ENCODE measurements at places on chromosomes 3 and 15.
A peak's percentile ranks its signal among the peaks of the same experiment; 100 is the strongest.

- no peaks in the 10 kb centered on the region for H3K4me1 ChIP-seq
- DNase-seq = no peak
- no peaks in the 10 kb centered on the region for H3K36me3 ChIP-seq
- no peaks in the 10 kb centered on the region for H3K27me3 ChIP-seq
Measured at GRCh38 chr15:92705764-92706163, 50.2 kb upstream of the FAM174B start.

DNA sequence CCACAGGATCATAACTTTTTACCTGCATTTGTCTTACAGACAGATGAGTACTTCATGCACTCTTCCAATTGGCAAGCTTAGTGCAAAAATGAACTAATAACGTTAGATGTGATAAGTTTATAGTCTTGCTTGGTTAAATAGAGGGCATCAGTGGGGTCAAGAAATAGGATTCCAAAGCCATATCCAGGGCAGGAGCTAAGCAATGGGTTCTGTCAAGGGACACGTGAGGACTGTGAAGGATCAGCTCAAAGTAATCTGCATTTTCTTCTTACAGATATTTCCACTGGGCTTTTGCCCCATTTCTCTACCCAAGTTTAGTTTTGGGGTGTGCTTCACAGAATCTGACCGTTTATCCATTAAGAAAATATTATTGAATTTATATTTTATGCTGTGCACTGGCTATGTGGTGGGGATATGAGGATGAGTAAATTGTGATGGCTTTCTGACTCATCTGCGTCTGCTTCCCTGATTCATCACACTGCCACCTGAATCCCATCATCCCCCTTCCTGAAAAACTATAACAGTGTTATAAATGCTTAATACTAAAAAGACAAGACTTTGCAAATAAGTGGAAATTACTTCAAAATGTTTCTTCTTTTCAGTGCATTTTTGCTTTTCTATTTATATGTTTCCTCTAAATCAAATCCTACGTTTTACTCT, 17.5 kb downstream of the PPP2R3A start:
- H3K27me3 ChIP-seq = no peaks in the 10 kb centered on the region
- H3K4me3 ChIP-seq = no peak overlapping the region
- no peak for DNase-seq
- H3K27ac ChIP-seq = no peak overlapping the region
- no peaks in the 10 kb centered on the region for H3K4me1 ChIP-seq

DNA sequence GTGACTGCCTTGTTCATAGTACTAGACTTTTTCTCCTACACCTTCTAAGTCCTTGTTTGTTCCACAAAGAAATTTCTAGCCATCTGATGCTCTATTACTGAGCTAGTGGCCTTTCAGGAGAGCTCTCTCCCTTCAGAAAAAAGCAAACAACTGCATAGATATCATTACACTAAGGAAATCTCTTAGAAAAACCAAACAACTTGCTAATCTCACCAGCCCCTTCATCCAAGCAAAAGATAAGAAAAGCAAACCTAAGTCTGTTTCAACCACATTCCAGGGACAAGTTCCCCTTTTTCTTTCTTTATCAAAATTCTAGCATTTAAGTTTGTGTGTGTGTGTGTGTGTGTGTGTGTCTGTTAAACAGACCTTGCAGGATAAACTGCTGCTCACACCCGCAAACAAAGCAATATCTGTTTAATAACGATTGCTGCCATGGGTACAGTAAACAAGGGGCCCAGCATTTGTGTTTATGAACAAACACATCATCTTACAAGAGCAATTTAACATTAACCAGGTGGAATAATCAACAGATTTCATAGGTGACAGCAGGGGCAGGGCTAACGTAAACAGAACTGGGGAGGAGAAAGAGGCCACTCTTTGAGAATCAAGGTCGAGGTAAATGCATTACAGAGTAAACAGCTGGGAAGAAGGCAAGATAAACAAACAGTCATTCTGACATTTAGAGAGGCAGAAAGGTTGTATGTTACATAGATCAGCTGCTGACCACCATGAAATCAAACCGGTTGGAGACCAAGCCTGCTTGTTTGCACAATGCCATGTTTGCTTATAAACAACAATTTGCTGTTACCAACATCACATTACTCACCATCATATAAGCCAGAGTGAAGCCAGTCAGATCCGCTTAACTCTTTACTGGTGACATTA, 375.1 kb downstream of the FOXP1 start:
- peaks cover 12% of the 10 kb centered on the region for H3K4me1 ChIP-seq
- no peaks in the 10 kb centered on the region for H3K27me3 ChIP-seq
- H3K27ac ChIP-seq = peak overlapping the region; percentile 45

GRCh38 chr3:124137216-124137615, 145.3 kb upstream of the ROPN1 start:
- no peaks in the 10 kb centered on the region for H3K27me3 ChIP-seq
- no peaks in the 10 kb centered on the region for H3K36me3 ChIP-seq
- no peak for DNase-seq
- no peak overlapping the region for H3K27ac ChIP-seq
- H3K4me1 ChIP-seq = no peaks in the 10 kb centered on the region

DNA sequence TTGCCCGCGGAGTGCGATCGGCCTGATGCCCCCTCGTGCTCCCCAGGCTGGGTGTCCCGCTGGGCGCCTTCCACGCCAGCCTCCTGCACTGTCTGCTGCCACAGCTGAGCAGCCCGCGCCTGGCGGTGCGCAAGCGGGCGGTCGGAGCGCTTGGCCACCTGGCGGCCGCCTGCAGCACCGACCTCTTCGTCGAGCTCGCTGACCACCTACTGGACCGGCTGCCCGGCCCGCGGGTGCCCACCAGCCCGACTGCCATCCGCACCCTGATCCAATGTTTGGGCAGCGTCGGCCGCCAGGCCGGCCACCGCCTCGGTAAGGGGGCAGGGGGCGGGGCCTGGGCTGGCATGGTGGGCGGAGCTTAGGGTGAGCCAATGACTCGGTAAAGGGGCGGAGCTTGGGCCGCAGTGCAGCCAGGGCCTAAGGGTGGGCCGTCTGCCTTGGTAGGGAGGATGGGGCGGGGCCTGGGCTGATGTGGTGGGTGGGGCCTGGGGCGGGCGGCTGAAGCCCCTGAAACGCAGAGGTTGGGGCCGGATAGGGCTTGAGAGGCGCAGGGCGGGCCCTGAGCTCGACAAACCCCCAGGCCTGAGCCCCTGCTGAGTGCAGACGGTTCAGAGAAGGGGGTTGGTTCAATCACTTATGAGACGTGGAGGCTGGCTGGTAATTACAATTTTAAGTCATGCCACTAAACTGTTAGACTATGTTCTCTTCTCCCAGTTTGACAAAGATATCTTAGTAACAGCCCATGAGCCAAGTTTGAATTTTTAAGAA, 13.7 kb downstream of the CAND2 start:
- no peaks in the 10 kb centered on the region for H3K36me3 ChIP-seq
- H3K4me1 ChIP-seq = peaks cover 1% of the 10 kb centered on the region
- H3K4me3 ChIP-seq = peak overlapping the region; percentile 54
- peak; percentile 95 for DNase-seq
- no peak overlapping the region for H3K27ac ChIP-seq

GRCh38 chr3:70614111-70614510, 301.7 kb upstream of the MDFIC2 start:
- no peak for DNase-seq
- no peak overlapping the region for H3K4me3 ChIP-seq
- H3K27ac ChIP-seq = no peak overlapping the region
- H3K36me3 ChIP-seq = no peaks in the 10 kb centered on the region
- H3K4me1 ChIP-seq = no peaks in the 10 kb centered on the region
- H3K27me3 ChIP-seq = no peaks in the 10 kb centered on the region

DNA sequence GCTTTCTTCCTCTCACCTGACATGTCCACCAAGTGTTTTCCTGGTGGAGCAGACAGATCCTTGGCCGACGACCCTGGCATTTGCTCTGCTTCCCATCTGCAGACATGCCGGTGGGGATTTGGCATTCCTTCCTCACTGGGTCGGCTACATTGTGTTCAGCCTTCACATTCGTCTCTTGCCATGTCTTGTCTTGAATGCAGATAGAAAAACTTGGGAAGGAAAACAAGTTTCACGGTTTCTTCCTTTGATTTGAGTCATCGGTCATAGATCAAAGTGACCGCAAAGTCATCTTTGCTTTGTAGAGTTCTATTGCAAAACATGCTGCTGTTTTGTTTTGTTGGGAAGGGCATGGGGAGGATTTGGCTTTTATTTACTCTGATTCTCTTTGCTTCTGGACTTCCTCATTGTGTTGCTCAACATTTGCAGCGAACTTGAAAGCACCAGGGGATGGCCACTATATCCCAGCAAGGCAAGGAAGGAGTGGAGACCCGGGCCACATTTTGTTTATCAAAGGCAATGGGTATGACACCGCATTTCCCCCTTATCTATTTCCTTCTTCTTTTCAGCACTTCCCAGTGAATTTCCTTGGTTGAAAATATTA, 321.3 kb downstream of the CACNA2D3 start:
- H3K36me3 ChIP-seq = no peaks in the 10 kb centered on the region
- H3K4me1 ChIP-seq = no peaks in the 10 kb centered on the region
- DNase-seq = no peak
- H3K4me3 ChIP-seq = no peak overlapping the region

DNA sequence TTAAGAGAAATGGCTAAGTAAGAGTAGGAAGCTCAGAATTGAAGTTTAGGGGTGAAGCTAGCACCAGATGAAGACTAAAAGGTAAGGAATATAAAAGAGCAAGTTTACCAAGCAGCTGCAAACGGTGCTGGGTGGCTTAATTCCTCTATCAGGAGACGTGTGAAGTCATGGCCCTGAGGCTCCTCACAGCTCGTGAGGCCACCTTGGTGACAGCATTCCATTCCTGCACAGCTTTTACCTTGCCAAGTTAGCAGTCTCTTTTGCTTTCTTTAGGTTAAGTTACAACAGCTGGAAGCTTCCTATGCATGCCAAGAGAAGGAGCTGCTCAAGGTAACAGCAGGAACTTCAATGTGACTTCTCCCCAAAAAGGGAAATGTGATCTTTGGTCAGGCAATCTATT, 6.4 kb downstream of the TMCO5A start:
- H3K27me3 ChIP-seq = no peaks in the 10 kb centered on the region
- H3K36me3 ChIP-seq = no peaks in the 10 kb centered on the region

- H3K27me3 ChIP-seq = no peaks in the 10 kb centered on the region
- DNase-seq = peak; percentile 37
Measured at GRCh38 chr15:69275933-69276560, 22.7 kb upstream of the PAQR5 start.

DNA sequence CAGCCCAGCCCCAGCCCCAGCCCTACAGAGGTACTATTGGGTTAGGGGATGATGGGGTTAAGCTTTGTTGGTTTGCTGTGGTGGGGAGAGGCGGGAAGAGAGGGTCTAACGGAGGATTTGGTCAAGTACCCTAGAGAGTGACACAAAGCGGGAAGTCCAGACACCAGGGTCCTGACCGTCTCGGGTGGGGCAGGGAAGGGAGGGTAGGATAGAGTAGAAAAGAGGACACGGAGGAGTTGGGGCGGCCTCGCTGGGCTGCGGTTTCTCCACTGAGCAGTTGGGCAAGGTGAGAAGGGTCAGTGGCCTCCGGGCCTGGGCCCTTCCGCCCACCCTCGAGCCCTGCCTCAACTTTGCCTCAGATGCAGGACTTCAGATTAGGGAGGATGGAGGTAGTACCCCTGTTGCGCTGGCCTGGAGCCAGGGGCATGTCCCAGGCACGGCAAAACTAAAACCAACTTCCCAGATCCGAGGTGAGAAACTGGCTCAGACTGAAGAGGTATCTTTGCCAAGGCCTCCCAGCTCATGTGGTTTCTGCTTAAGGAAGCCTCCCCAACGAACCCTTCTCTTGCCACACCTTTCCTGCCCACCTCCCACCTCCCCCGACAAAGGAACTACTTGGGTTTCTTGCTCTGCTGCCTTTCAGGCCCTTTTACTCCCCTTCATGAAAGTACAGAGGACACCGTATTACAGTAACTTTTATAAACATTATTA, 551 bp downstream of the PML start:
- no peaks in the 10 kb centered on the region for H3K36me3 ChIP-seq
- H3K27me3 ChIP-seq = no peaks in the 10 kb centered on the region
- H3K4me1 ChIP-seq = no peaks in the 10 kb centered on the region
- DNase-seq = peak; percentile 26
- H3K4me3 ChIP-seq = peak overlapping the region; percentile 76

DNA sequence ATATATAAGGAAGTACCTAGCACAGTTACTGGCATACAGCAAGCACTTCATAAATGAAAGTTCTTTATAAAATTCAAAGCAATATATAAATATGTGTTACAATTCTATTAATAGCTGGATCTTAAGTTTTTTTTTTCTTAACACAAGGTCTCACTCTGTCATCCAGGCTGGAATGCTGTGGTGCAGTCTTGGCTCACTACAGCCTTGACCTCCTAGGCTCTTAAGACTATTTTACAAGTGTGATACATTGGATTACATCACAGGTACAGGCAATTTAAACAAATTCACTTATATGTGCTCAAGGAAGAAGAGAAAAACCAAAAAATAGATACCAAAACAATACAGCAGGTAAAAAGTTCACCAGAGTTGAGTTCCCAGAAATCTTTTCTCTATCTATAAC, 60.6 kb downstream of the ZNF280D start:
- no peaks in the 10 kb centered on the region for H3K36me3 ChIP-seq
- DNase-seq = no peak
- H3K27ac ChIP-seq = no peak overlapping the region

DNA sequence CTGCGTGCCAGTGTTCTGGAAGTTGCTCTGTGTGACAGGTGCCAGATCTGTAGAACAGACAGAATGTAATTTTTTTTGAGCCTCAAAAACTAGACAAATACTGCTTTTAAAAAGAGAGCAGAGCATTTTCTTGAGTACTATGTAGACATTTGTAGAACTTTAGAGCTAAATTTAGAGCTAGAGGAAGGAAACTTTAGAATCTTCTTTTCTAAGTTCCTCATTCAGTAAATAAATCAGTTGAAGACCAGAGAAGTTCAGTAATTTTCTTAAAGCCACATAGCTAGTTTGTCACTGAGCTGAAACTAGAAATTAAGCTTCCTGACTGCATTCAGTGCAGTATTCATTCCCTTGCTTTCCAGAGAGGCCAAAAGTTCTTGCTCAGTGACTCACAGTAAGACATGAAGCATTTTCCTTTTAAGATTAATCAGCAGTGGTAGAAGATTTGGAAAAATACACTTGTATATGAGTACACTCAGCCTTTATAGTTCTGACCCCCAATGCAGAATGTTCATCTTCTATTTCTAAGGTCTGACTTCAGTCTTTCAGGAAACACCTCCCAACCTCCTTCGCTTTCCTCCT, 83.6 kb upstream of the TSEN2 start:
- H3K4me3 ChIP-seq = no peak overlapping the region
- no peaks in the 10 kb centered on the region for H3K36me3 ChIP-seq
- no peaks in the 10 kb centered on the region for H3K4me1 ChIP-seq
- no peak overlapping the region for H3K27ac ChIP-seq
- no peak for DNase-seq
